ENCODE measurements at places on chromosomes 7 and 10. TPM values are rescaled to one million over a fixed set of nuclear protein-coding genes. Genes with fewer than 3 reads are reported as not detected.

Gene MBL2
- not detected for total RNA-seq

Gene HSPB1
- total RNA-seq = 1,074 TPM

Gene SNCG
- total RNA-seq = 706 TPM

Gene HHEX
- 6.3 TPM for total RNA-seq

Gene DHTKD1
- total RNA-seq = 25.4 TPM

Gene CYP2C9
- 0.31 TPM for total RNA-seq

Gene IFIT3
- 10.2 TPM for total RNA-seq

Gene ZNF248
- 17.6 TPM for total RNA-seq

Gene HOXA10
- 15.3 TPM for total RNA-seq

Measured in ureter (tissue), 1 donor.